ENCODE measurements at places on chromosomes 2 and 18.
A peak's percentile ranks its signal among the peaks of the same experiment; 100 is the strongest.

DNA sequence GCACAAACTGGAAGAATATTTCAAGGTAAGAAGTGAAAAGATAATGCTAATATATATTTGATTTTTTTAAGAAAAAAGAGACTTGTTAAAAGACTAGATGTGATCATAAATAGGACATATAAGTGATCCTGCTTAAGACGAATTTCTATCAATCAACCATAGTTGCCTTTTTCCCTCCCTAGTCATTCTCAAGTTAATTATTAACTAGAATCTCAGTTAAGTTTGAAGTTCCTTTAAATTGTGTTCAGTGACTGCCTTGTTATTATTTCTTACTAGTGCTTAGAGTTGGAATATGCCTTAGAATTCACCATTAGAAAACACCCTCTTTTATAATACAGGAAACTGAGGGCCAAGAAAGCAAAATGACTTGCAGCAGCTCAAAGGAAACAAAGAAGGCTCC, 141.5 kb upstream of the SP5 start:
- DNase-seq: no peak

GRCh38 chr2:197113275-197113711, 186.8 kb upstream of the PGAP1 start:
- DNase-seq: peak; percentile 51

DNA sequence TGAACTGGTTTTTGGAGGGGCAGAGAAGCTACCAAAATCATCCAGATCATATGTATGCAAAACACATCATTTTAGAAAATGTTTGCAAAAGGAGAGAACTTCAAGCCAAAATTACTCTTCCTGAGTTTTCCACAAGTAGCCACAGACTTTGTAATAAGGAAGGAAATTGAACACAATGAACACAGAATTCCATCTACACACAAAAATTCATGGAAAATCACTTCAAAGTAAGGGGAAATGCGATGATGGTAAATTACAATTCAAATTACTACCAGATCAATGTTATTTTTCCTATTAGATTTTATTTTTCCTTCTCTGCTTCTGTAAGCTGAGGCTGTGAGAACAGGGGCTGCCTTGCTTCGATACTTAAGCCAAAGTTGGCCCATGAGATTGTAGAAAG, 172.1 kb upstream of the ARL4C start:
- DNase-seq: no peak

DNA sequence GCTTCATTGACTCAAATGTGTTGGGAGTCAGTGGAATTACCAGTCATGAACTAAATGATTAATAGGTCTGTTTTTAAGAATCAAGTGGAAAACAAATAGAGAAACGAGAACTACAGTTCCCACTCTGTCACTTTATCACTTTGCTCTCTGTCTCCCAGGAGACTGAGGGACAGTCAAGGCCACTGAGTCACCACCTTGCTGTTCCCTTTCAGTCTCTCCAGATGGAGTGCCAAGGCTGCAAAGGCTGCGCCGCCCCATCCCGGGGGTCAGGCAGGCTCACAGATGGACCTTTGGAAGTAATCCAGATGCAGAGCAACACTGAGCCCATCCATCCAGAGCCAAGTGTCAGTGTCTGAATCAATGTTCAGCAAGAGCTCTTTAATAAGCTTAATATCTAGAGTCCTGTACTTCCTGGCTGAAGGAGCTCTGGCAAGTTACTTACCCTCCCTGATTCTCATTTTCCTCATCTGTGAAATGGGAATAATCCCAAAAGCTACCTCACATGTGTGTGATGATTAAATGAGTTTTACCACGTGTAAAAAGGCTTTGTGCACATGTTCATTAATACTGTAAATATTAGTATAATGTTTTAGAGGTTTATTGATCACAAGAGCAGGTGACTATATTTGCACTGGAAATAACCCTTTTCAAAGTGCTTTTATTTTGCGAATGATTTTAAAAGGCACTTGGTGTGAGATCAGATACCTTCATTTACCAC, 43.0 kb upstream of the EFEMP1 start:
- DNase-seq: peak; percentile 28

DNA sequence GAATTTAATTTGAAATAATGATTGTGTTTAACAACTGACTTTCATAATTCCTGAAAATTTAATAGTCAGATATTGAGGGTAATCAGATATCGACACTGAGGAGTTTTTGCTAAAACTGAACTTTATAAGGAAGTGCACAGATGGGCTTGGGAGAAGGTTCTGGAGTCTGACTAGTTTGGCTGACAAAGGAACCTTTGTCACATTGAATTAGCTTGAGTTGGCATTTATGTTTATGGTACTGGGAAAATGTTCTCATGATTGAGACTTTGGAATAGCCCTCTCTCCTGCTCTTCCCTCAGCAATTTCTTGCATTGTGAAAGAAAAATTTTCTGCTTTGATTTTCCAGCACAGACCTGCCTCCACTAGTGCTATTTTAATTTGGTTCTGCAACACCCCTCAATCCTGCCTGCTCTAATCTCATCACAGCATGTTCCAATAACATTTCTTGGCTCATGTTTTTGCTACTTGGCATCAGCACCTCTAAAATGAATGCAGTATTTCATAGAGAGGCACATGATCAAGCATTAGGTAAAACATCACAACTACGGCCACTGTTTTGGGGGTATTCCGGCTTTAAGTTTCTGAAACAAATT, 133.9 kb upstream of the FSHR start:
- no peak for DNase-seq

DNA sequence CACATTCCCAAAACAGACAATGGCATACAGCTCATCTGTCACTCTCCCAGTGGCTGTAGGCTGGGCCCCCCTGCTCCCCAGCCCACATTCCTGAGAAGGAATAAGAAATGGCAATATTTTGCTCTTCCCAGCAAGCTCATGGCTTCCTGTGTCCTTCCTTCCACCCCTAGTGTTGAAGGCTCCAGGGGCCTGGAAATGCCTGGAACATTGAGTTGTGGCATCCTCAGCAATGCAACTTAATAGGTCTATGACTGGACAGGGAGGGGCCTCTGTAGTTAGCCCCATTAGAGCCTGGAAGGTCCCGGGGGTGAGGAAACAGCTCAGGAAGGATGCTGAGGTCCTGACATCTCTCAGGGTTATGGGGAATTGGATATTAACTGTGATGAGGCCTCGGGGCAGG, 3.3 kb downstream of the KIF3C start:
- peak; percentile 63 for DNase-seq
